ENCODE measurements at places on chromosomes 11 and 22. TPM values are rescaled to one million over a fixed set of nuclear protein-coding genes. Genes with fewer than 3 reads are reported as not detected.

C2CD2L gene
- 9.2 TPM for total RNA-seq

GRCh38 chr11:94546886-94547285 lies 3.2 kb downstream of the FUT4 start:
- DNase-seq, result no peak

- no peak for DNase-seq
Observed at GRCh38 chr11:92296138-92296515, 71.5 kb downstream of the FAT3 start.

SMPD1 gene
- 62.0 TPM for total RNA-seq

OR52M1 gene
- not detected for total RNA-seq

GRCh38 chr11:80860632-80861031 lies 1419.8 kb upstream of the TENM4 start:
- DNase-seq, result no peak

KCNK4 gene
- not detected for total RNA-seq

DNA sequence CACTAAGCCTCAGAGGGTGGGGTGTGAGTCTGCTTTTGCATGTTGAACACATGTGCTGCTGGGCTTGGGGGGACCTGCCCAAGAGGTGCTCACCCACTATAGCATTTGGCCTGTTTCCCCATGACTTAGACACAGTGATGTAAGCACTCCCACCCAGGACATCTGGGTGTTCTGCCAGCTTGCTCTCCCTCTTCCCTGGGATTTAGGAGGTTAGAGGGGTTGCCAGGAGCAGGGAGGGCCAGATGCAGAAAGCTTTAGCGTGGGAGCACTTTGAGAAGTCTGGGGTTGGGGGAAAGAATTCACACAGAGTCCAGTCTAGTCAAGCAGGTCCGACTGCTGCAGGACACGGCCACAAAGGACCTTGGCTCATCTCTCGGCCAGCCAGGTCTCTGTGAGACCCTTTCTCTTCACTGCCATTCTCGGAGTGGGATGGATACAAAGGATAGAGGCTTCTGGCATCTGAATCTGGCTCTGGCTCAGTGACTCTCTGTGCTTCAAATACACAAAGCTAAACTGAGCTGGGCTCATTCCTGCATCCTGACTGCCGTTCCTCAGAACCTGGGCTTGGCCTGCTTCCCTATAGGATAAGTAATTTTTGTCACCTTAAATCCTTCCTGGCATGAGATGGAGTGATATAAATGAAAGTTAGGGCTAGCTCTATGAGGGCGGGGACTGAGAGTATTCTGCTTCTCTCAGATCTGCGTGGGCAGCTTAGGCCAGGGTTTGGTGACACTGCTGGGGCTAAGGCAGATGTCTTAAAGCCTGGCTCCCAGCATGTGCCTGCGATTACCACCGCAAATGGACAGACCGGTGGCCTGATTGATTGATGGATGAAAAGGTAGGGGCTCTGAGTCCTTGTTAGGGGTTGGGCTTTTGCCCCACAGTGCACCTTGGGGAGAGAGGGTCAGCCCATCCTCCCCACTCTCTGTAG lies 14.5 kb downstream of the USP2 start:
- DNase-seq, result no peak

IFITM10 gene
- 15.7 TPM for total RNA-seq

GRCh38 chr11:95293116-95293515 lies 62.1 kb upstream of the SESN3 start:
- no peak for DNase-seq

- DNase-seq, result no peak
Observed at GRCh38 chr11:77270921-77271320, 30.6 kb downstream of the GDPD4 start.

XBP1 gene
- 389 TPM for total RNA-seq

C11orf16 gene
- not detected for total RNA-seq

DNA sequence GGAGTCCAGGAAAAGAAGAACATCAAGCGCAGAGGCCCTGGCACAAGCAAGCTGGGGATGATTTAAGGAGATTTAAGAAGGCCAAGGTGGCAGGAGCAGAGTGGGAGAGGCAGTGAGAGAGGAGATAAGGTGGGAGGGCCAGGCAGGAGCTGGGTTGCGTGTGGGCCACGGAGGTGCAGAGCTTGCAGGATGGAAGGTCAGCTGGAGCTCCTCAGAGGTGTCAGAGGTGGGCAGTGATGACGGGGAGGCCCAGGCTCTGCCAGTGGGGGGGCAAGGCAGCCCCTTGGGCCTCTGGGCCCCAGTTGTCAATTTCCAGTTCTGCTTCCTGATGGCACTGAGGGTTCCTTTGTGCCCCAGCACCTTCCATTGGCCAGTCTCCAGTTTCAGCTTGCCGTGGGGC lies 6.5 kb downstream of the FRMD8 start:
- DNase-seq, result no peak

DNA sequence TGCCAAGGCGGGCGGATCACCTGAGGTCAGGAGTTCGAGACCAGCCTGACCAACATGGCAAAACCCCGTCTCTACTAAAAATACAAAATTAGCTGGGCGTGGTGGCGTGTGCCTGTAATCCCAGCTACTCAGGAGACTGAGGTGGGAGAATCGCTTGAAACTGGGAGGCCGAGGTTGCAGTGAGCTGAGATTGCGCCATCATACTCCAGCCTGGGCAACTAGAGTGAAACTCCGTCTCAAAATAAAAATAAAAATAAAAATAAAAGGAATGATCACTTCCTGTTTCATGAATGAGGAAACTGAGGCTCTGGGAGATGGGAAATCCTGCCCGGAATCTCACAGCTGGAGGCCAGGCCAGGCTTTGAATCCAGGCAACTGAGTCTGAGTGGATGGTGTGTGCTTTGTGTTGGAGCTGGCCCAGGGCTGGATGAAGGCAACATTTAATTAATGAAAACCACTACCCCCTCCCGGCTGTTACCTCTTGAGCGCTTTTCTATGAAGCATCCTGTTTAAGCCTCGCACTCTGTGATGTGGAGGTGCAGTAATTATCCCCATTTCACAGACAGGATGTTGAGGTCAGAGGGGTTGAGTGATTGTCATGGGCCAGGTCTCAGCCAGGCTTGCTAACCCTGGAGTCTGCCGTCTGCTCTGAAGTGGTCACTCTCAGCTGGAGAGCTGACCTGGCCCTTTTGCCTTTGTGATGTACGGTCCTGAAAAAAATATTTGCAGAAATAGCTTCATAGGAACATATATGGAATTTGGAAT lies 27.8 kb downstream of the LRP5 start:
- no peak for DNase-seq

- DNase-seq, result peak; percentile 16
Observed at GRCh38 chr11:74676596-74676995, 54.6 kb downstream of the CHRDL2 start.

DNA sequence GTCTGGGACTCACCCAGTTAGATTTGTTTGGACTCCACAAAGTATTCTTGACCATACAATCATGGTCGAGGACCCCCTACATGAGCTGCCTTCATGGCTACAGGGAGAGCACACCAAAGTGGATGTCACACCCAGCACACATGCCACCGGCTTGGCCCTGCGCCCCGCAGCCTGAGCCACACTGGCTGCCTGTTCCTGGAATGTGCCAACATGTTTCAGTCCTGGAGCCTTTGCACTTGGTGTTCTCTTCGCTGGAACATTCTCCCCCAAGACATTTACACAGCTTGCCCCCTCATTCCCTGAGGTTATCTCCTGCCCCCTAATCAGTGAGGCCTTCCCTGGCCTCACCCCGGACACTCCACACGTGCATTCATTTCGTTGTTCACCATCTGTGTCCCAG lies 46.0 kb downstream of the PPARA start:
- peak; percentile 90 for DNase-seq

GRCh38 chr11:109739379-109739778 lies 317.4 kb downstream of the C11orf87 start:
- no peak for DNase-seq

Measured in left lobe of liver (tissue), 2 donors.